ENCODE measurements at places on chromosomes 16 and 17.

GRCh38 chr16:85316321-85316919 is 204.1 kb upstream of the CIBAR2 start:
- no peak for DNase-seq

DNA sequence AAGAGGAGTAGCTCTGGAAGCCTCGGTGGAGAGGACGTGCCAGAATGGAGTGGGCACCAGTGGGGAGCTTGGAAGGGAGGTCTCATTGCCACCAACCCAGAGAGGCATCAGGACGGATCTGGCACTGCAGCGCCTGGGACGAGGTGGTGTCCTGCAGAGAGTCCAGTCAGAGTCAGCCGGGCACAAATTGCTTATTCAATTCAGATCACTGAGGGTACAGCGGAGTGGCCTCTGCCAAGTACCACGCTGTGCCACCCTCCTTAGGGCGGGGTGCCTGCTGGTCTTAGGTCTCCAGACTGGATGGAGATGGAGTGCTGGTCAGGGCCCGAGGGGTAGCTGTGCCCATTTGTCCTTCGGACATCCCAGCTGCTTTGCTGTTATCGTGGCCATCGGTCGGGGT is 18.9 kb upstream of the SPPL2C start:
- no peak for DNase-seq

DNA sequence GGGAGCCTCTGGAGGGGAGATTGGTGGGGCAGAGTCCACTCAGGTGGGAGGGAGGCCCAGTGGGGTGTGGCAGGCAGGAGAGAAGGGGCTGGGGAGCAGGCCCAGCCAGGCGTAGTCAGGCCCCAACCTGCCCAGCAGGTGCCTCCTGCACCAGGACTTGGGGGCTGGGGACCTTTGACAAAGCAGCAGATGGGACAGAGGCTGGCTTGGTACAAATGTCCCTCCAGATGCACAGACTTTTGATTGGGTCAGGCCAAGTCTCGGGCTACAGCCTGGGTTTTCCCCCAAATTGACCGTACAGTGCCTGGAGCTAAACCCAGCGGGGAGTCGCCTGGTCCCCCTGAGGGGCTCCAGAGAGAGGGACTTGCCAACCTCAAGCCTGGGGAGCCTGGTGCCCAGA is 411 bp downstream of the GGT6 start:
- DNase-seq, result no peak

DNA sequence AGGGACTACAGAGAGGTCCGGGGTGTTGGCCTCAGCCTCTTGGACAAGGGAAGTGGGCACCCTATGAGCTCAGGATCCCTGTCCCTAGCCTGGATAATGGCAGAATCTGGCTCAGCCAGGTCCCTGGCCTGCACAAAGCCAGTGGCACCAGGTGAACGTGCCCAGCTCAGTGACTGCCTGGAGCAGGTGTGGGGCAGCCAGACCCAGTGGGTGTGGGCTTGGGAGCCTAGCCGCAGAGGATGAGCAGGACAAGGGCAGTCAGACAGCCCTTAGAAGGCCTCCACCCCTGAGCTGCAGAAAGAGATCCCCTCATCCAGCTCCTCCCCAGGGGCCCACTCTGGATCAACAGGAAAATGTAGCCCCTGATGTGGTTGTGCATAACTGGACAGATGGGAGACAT is 585.3 kb downstream of the KCNJ18 start:
- no peak for DNase-seq

DNA sequence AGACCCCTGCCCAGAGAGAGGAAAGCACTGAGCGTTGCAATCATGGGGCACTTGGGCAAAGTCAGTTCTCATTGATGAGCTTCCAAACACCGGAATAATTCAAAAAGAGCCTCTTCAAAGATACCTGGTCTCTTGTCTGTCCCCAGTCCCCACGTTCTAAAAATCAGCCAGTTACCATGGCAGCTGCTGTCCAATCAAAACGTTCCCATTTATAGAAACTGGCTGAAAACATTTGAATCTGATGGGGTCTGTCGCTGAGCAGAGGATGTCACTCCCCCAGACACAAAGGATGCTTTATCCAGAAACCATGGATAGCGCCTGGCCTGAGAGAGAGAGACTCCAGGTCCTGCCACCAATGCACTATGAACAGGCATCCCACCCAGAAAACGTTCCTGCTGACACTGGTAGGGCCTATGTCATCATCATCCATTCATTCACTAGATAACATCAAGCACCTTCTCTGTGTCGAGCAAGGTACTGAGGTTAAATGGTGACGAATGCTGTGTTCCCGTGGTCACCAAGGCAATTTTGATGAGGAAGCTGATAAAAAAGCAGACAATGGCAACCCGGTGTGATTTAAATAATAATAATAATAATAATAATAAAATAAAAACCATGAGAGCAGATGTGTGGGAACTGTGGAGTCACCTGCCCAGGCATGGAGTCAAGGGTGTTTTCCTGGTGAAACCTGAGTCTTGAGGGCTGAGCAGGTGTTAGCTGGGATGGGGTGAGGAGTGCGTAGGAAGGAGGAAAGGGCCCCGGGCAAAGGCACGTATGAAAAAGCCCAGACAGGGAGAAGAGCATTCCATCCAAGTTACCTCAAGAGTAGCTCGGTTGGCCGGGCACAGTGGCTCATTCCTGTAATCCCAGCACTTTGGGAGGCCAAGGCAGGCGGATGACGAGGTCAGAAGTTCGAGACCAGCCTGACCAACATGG is 19.0 kb upstream of the CALB2 start:
- no peak for DNase-seq

DNA sequence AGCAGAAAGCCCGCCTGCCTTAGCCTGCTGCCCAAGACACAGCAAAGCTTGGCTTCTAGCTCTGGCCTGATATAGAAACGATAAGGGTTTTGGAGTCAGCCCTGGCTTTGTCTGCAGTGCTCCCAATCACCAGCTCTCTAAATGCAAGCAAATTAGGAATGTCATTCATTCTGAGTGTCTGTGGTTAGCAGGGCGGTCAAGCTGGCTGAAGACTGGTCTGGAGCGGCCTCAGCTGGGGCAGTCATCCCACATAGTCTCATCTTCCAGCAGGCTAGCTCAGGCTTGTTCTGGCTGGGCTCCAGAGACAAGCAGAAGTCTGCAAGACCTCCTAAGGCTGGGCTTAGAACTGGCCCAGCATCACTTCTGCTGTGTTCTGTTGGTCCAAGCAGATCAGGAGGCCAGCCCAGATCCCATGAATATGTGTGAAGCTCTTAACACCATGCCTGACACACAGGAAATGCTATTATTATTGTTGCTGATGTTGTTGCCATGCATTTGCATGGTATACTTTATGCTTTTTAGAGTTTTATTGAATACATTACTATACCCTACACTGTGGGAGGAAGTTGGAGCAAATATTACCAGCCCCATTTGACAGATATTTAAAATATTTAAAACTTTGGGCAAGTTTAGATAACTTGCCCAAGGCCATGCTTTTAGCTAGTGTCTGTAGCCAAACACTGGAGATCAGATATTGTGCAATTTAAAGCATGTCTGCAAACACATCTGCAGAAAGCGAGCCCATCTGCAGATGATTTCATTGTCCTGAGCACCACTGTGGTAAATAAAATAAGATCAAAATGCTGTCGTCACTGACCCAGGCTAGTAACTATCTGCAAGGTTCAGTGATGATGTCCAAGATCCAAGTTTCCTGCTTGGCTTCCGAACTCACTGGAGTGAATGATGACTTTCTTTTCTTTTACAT is 24.8 kb downstream of the TMC7 start:
- DNase-seq, result no peak

DNA sequence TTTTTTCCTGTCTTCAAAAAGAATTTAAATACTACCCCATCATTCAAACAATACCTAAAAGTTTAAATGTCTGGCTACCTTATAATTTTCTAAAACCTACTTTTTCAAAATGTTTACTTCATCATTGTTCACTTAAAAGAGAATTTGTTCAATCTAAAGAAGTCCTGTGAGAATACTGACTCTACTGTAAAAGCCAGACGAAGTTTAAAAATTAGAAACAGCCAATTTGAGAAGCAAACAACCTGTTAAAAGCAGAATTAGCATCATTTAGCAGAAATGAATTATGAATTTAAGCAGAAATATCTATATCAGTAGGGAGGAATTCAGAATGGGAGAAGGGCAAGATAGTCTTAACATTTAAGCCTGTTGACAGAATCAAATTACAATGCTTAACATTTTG is 2.1 kb downstream of the SKA2 start:
- DNase-seq, result no peak

DNA sequence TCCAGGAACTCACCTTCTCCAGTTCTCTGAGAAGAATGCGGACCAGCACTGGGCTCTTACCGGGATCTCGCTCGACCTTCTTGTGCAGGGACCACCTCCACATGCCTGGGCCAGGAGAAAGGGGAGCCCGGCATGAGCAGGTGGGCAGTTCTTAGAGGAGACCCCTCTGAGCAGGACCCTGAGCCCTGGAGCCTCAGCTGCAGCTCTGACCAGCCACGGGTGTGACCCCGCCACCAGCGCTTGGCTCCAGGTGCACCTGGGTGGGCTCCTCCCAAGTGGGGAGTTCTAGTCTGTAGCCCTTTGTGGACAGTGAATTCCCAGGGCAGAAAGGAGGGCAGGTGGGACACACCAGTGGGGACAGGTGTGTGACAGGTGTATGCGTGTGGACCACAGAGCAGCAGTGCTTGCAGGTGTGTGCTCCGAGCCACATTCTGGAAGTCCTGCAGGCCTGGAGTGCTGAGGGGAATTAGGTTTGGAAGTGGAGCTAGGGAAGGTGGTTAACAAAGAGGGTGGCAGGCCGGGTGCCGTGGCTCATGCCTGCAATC is 28.9 kb downstream of the PIK3R6 start:
- DNase-seq, result no peak

DNA sequence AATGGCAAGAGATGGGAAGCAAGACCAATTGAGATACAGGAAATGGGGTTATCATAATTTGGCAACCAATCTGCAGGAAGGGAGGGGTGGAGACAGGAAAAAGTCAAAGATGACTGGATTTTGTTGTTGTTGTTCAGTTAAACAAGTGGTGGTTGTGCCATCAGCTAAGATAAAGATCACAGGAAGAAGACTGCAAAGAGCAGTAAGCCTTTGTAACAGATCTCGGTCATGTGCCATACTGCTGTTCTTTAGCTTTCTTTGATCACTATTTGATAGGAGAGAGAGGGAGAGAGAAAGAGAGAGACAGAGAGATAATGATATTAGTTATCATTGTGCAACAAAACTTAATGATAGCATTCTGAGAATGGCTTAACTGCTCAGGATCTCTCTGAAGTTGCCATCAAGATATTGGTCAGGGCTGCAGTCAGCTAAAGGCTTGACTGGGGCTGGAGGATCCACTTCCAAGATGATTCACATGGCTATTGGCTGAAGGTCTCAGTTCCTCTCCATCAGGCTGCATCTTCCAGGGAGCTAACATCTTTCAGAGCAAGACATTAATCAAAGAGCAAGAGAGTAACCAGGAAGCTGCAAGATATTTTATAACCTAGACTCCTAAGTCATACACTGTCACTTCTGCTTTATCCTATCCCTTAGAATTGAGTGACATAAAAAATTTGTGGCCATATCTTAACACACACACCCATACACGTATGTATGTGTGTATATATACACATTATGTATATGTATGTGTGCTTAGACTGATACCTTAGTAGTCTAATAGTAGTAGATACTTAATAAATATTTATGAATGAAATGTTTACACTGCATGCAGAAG is 405.0 kb downstream of the SHISA9 start:
- no peak for DNase-seq

DNA sequence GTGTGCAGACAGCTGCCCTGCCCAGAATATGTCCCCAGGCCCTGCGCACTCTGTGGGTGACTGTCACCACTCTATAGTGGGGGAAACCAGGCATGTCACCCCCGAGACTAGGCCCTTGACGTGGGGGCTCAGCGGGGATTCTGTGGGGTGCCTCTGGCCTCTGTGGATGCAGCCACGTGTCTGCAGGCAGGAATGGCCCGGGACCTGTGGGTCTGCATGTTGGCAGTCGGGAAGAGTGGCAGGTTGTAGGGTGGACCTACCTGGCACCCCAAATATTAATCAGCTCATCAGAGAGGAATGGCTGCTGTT is 954 bp downstream of the IL32 start:
- no peak for DNase-seq

GRCh38 chr16:3157229-3158025 is 22.6 kb downstream of the ZNF213 start:
- no peak for DNase-seq

DNA sequence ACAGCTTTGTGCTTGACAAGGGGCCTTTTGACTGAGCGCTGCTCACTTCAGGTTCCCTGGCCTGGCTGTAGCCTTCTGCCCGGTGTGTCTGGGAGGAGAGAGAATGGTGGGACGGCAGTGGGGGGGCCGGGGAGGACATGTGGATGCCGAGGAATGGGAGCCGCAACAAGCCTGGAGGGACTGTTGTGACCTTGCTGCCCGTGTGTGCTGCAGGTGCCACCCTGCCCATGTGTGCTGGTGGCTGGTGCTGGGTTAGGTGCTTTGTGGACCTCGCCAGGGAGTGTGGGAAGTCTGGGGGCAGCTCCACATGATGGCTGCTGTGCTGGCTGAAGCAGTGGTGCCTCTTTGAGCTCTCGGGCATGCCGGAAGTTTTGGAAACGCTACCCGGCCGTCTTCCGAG is 132.1 kb downstream of the LAT start:
- no peak for DNase-seq

DNA sequence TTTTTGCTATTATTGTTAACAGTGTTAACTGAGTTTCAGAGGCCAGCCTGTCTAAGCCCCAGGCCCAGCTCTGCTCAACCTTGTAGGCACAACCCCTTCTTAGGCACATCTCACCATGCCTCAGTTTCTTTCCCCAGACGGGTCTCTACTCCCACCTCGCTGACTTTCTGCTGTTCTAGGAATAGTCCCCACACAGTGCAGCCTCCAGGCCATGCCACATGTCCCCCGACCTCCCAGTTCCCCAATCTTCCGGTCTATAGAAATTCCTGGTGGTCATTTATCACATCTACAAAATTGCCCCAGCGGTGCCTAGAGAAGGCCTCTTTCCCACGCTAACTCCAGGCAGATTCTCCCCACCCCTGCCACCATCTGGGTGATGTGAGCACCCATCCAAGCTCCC is 34.8 kb downstream of the ADGRG5 start:
- no peak for DNase-seq

DNA sequence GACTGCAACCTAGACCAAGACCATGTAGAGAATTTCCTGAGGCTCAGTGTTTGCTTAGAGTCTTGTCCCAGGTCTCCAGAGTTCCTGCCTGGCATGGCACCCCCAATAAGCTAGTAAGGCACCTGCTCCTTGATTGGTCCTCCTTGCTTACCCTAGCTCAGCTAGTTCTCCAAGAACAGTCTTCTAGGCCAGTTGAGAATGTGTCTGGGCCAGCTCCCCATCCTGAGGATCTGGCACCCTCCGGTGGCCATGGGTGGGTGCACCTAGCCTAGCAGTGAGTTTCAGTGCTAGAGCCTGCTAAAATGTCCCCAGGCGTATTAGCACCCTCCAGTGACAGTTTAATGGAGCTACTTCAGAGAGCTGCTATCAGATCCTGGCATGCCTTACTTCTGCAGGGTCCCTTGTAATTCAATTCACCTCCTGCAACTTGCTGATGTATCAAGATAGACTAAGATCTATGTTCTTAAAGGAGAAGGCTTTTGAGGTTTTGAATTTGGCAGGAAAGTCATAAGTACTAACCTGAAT is 44.4 kb upstream of the MED13 start:
- DNase-seq, result peak; percentile 1
